ENCODE measurements at places on chromosomes 11 and 22. TPM values are rescaled to one million over a fixed set of nuclear protein-coding genes. Genes with fewer than 3 reads are reported as not detected.

The OR52E8 gene
- total RNA-seq, result 1.9 TPM

GRCh38 chr22:42380769-42381551, 51.2 kb downstream of the NFAM1 start:
- peak; percentile 31 for DNase-seq

DNA sequence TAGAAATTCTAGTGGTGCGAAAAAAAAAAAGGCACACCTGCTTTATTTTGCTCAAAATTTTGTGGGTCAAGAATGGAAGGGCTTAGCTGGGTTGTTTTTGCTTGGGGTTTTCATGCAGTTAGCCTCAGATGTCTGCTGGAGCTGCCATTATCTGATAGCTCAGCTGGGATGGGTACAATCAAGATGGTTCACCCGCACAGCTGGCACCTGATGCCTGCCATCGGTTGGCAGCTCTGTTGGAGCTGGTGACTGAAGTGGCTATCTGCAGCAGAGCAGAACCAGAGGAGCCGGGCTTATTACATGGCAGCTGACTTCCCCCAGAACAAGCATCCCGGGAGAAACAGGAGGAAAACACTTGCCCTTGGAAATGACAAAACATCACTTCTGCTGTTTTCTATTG, 12.1 kb upstream of the ELFN2 start:
- no peak for DNase-seq

DNA sequence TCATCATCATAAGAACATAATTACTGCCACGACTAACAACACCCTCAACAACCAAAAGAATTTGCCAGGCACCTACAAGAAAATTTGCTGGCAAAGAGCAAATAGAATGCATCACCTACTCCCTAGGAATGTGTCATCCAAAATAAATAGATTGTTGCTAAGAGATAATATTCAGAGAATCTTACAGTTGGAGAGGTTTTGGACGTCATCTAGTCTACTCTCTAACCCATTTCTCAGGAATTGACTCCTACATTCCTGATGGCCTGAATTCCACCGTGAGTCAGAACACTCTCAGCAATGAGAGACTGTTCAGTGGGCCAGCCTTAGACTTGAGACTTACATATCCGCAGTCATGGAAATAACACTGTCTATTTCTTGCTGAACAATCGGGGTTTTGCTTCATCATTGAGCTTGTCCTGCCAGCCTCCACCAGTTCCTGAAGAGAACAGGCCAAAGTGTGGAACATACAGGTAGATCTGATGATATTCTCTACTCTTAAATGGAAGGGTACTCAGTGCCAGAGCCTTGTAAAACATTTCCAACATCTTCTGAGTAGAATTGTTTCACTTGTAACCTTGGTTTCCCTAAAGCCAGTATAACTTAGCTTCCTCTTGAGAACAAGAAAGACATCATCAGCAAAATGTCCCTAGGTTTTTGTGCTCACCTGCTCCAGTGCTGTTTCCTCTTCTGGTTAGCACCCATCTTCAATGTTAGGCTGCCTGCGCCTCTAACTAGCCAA, 8.3 kb downstream of the KIRREL3 start:
- no peak for DNase-seq

The TRPC6 gene
- total RNA-seq, result 53.4 TPM

The CDC42BPG gene
- 0.96 TPM for total RNA-seq

The BATF2 gene
- not detected for total RNA-seq

DNA sequence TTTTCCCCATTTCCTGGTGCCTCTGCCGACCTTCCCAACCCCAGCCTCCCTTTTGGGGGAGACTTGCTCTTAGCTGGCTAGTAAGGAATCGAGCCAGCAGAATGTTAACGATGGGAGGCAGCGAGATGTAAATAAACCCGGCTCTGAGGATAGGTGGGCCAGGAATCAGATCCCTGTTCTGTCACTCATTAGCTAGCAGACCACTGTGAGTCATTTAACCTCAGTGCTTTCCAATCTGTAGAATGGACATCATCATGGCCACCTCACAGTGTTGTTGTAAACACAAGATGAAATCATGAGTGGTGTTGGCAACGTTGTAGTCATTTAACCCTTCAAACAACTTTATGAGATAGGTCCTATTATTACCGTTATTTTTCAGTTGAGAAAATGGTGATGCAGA, 208.6 kb downstream of the KIRREL3 start:
- no peak for DNase-seq

GRCh38 chr11:66918741-66919140, 39.4 kb downstream of the PC start:
- no peak for DNase-seq

DNA sequence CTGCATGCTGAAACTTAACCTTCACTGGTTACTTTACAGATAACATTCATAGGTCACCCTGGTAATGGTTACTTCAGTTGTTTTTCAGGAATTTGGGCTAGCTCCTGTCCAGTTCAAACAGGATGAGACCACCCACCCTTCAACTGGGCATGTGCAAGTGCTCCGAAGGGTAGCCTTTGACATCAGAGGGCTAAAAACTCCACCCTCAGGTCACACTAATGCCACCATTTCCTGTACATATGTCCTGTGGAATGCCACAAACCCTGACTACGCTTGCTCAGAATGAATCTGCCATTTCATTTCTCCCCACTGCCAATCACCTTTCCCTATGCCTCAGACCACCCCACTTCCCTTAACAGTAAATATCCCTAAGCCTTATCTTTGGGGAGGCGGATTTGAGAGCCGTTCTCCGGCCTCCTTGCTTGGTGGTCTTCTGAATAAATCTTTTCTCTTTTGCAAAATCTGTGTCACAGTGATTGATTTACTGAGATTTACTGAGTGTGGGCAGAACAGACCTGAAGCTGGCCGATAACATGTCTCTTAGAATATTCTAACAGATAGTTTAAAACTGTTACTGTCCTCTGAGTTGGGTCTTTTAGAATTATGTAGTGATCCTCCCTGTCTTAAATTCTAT, 25.4 kb upstream of the FXYD2 start:
- DNase-seq, result no peak

- no peak for DNase-seq
Measured at GRCh38 chr11:22922672-22923071, 62.4 kb upstream of the CCDC179 start.

GRCh38 chr22:48346311-48346710, 1481.4 kb downstream of the BRD1 start:
- no peak for DNase-seq

DNA sequence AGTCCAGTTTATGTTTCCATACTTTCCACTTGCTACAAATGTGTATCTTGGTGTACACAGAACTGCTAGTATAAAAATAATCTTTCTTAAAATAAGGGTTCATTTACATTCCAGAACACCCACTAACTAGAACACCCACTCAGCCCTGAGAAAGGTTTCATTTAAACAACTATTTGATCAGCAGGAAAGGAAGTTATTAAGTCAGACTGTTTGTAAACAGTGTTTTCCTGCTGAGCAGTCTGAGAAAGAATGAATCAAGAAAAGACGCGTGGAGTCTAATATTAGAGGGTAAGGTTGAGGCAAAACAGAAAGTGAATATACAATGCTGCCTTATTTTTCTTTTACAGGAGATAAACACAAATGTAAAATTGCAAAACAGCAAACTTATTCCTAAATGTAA, 32.7 kb downstream of the NARS2 start:
- no peak for DNase-seq

GRCh38 chr11:108122166-108122628, 830 bp downstream of the ACAT1 start:
- DNase-seq, result no peak

The APOA1 gene
- not detected for total RNA-seq

GRCh38 chr11:134019500-134019899, 49.4 kb upstream of the JAM3 start:
- no peak for DNase-seq

GRCh38 chr11:119389611-119390254, 8.2 kb upstream of the USP2 start:
- no peak for DNase-seq

GRCh38 chr11:8257003-8257664, 6.5 kb downstream of the LMO1 start:
- no peak for DNase-seq

DNA sequence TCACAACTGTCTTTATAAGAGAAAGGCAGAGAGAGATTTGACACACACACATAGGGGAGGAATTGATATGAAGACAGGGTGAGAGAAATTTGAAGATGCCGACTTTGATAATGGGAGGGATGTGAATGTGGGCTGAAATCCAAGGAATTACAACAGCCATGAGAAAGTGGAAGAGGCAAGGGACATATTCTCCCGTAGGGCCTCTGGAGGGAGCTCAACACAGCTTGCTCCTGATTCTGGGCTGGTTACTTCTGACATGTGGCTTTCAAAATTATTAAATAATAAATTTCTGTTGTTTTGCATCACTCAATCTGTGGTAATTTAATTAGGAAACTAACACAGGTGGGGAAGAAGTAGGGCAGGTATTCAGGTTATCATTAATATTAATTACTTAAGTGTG, 282.9 kb downstream of the LUZP2 start:
- no peak for DNase-seq

The NF2 gene
- total RNA-seq, result 25.5 TPM

The FAR1 gene
- total RNA-seq, result 54.7 TPM

- DNase-seq, result peak; percentile 84
Measured at GRCh38 chr22:37316875-37317371, 34.6 kb downstream of the CYTH4 start.

- no peak for DNase-seq
Measured at GRCh38 chr11:57432149-57432561, 5.2 kb upstream of the SLC43A3 start.

- DNase-seq, result no peak
Measured at GRCh38 chr11:113393501-113393985, 6.0 kb downstream of the ANKK1 start.

DNA sequence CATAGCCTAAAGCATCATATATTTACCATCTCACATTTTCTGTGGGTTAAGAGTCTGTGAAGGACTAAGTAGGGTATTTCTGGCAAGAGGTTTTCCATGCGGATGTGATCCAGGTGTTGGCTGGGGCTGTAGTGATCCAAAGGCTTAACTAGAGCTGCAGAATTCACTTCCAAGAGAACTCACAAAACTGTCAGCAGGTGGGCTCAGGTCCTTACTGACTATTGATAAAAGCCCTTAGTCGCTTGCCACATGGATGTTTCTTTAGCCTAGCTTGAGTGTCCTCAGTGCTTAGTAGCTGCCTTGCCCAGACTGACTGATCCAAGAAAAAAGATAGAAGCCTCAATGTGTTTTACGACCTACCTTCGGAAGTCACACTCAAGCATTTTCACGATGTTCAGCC, 250.8 kb downstream of the CNTN5 start:
- no peak for DNase-seq

The ACRV1 gene
- 2.2 TPM for total RNA-seq

DNA sequence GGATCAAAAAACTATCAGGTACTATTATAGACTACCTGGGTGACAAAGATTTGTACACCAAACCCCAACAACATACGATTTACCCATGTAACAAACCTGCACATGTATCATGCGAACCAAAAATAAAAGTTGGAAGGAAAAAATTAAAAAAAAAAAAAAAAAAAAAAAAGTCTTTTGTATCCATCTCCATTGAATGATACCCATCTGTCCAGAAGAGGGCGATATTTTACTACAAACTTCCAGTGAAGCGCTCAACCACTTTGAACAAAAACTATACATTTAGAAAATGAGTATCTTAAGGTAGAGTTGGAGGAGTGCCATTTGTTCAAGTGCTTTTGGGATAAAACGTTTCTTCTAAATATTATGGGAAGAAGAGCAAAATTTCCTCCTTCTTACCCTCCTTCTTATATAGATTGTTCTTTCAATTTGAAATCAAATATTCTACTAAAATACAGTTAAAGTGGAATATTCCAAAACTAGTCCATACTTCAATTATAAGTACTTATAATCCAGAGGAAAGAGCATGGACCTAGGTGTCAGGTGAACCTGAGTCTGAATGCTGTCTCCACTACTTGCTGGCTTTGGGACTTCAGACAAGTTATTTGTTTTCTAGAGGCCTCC, 23.3 kb downstream of the ARL14EP start:
- DNase-seq, result peak; percentile 78

DNA sequence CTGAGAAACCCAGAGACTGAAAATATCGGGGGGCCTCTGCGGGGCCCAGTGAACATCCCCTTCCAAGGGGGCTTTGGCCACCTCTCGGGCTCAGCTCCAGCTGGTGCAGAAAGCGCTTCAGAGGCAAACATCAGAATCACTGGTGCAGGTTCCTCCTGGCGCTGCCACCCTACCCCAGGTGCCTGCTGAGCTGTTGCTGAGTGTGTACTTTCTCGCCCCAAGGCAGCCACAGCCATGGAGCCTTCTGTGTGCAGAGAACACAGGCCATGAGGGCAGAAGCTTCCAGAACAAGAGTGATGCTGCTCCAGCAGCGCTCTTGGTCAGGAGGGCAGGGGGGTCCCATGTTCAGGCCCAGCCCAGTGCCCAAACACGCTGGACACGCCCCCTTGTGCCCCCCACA, 6.3 kb downstream of the DRD4 start:
- no peak for DNase-seq

DNA sequence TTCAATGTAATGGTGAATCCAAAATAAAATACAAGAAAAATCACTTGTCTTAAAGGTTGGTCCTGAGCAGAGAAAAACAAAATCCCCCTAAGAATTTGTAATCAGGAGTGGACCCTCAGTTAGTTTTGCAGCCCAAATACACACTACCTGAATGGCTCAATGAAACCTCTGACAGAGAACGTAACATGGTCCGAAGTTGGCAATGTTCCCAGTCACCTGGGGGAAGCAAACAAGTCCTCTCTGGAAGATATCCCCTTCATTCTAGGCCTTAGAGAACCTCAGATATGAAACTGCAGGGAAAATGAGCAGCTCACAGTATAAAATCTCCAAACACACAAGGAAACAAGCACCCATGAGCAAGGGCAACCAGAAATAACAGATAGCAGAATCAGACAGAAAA, 58.2 kb downstream of the MORC2 start:
- DNase-seq, result no peak

GRCh38 chr11:19846654-19847305, 134.1 kb downstream of the NAV2 start:
- peak; percentile 76 for DNase-seq

The GDPD4 gene
- 0.48 TPM for total RNA-seq

Data from umbilical cord (tissue), 2 donors.